ENCODE measurements at places on chromosomes 2 and 18.
A peak's percentile ranks its signal among the peaks of the same experiment; 100 is the strongest.

GRCh38 chr2:68319398-68320117, at the start of gene CNRIP1:
Gene CNRIP1, minus strand, starts transcription at chr2:68319949. Its CDS starts 549 bp downstream, at chr2:68319400.
- peak; percentile 8 for DNase-seq

DNA sequence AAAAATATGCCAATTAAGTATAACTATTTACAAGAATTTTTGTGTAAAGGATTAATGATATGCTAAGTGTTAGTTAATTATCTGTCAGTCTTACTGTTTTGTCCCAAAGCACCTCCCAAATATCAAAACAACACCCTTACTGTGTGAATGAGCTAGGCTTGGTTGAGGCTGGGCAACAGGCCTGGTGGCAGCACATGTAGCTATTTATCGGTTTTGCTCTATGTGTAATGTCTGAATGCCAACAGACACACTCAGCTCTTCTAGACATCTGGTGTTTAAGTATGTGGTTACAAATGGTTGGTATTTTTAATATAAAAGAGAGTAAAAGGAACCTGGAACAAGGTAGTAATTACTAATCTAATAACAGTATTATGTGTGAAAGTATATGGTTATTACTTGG, 175.3 kb downstream of the RAB3GAP1 start:
- no peak for DNase-seq

DNA sequence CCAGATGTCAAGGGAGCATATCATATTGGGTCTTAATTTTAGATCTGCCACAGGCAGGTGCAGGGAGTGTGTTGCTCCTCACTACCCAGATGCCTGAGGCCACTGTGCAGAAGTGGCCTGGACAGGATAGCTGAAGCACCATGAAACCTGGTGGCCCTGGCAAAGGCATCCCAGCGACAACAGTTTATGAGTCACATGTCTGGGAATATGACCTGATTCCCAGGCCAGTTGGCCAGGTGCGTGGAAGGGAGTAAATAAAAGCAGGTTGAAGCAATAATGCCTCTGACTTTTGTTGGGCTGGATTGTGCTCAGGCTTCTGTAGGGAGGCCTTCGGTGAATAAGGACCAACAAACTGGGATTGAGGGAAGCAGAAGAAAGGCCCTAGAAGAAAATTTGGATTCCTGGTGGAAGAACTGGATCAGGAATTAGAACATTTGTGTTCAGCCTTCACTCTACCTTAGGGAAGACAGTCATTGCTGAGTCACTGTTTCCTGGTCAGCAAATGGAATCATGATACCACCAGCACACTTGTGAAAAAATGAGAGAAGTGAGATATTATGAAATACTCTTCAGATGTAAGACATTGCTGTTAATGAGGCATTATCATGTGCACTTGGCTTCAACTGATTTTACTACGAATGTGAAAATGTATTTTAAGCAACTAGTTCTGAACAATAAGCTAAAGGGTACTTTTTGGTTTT, 78.4 kb upstream of the ZNF516 start:
- DNase-seq: peak; percentile 94

- DNase-seq: peak; percentile 20
Measured at GRCh38 chr2:173079141-173079540, 3.5 kb downstream of the MAP3K20 start.

GRCh38 chr2:106534471-106534870, 47.3 kb downstream of the CD8B2 start:
- DNase-seq: no peak

GRCh38 chr18:44062345-44062744, 618.3 kb upstream of the SETBP1 start:
- DNase-seq: no peak
